ENCODE measurements at places on chromosomes 5 and 9.

- DNase-seq: peak; percentile 49
Observed at GRCh38 chr9:2087500-2088313, 72.6 kb downstream of the SMARCA2 start.

GRCh38 chr5:142281966-142282365 lies 42.9 kb downstream of the SPRY4 start:
- no peak for DNase-seq

- DNase-seq: no peak
Observed at GRCh38 chr9:115046824-115047223, 71.1 kb downstream of the TNC start.

- no peak for DNase-seq
Observed at GRCh38 chr5:39453606-39454005, 28.8 kb upstream of the DAB2 start.

- peak; percentile 72 for DNase-seq
Observed at GRCh38 chr5:142145106-142145900, 36.7 kb downstream of the NDFIP1 start.

GRCh38 chr9:116697362-116697761 lies 10.3 kb downstream of the TRIM32 start:
- peak; percentile 71 for DNase-seq

DNA sequence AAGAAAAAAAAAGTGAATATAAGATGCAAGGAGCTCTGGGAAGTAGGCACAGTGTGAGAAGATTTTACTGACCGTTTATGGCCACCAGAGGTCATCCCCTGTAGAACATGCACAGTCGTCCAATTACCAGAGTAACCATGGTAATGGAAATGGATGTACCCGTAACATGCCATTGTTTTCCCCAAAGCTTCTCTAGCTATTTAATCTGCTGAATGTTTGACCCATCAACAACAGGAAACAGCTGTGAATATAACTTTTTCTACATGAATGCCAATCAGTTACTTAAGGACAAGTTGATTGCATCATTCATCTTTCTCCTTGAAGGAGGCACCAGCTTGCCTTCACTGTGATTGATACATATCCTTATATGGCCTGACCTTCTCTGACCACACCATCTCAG lies 1967.0 kb upstream of the CDH9 start:
- DNase-seq: peak; percentile 1

Data from iris pigment epithelial cell (primary cell).